Testis (tissue), 5 donors: ENCODE measurements at places on chromosomes 16 and 17. TPM values are rescaled to one million over a fixed set of nuclear protein-coding genes. Genes with fewer than 3 reads are reported as not detected.

CUEDC1 gene
- 6.5 TPM for total RNA-seq

PRDM7 gene
- 10.2 TPM for total RNA-seq

KRT14 gene
- not detected for total RNA-seq

CHST4 gene
- total RNA-seq: 0.56 TPM

GSG1L gene
- 1.1 TPM for total RNA-seq

ITGA2B gene
- 6.7 TPM for total RNA-seq

LGALS9 gene
- 7.4 TPM for total RNA-seq

ENPP7 gene
- 0.12 TPM for total RNA-seq

INCA1 gene
- total RNA-seq: 32.6 TPM

CES5A gene
- 1.5 TPM for total RNA-seq

SP6 gene
- 0.31 TPM for total RNA-seq

ST6GALNAC2 gene
- 29.7 TPM for total RNA-seq

SLC13A2 gene
- 0.93 TPM for total RNA-seq

XAF1 gene
- 26.8 TPM for total RNA-seq

KRT15 gene
- 19.4 TPM for total RNA-seq

DUSP14 gene
- 36.1 TPM for total RNA-seq

OR1A1 gene
- not detected for total RNA-seq

KRTAP4-5 gene
- total RNA-seq: not detected

RAB37 gene
- total RNA-seq: 0.81 TPM

TMEM106A gene
- total RNA-seq: 8.4 TPM

CCL8 gene
- total RNA-seq: 0.56 TPM

INPP5K gene
- 83.4 TPM for total RNA-seq

ARL5C gene
- total RNA-seq: not detected

HSD3B7 gene
- 5.7 TPM for total RNA-seq

PRAC1 gene
- not detected for total RNA-seq

AOC3 gene
- 14.8 TPM for total RNA-seq

CBFA2T3 gene
- total RNA-seq: 11.9 TPM

ITFG1 gene
- total RNA-seq: 121 TPM

TMEM238L gene
- total RNA-seq: not detected

LAT gene
- 9.0 TPM for total RNA-seq

TMEM235 gene
- total RNA-seq: not detected

FZD2 gene
- total RNA-seq: 9.1 TPM

ARHGDIG gene
- 6.6 TPM for total RNA-seq

CFAP119 gene
- 54.2 TPM for total RNA-seq

HSD11B2 gene
- total RNA-seq: 4.9 TPM
